AG08396 (cell line): ENCODE measurements at places on chromosomes 13 and 19.

GRCh38 chr13:31199527-31199848 lies 287 bp upstream of the B3GLCT start:
- no peak for DNase-seq

GRCh38 chr13:94967183-94968039 lies 255.1 kb upstream of the SOX21 start:
- DNase-seq: peak; percentile 52

- no peak for DNase-seq
These were observed 3.8 kb upstream of the FGF14 start for GRCh38 chr13:102405499-102406100.

- DNase-seq: no peak
These were observed 53.7 kb upstream of the MAB21L1 start for GRCh38 chr13:35530147-35530546.

DNA sequence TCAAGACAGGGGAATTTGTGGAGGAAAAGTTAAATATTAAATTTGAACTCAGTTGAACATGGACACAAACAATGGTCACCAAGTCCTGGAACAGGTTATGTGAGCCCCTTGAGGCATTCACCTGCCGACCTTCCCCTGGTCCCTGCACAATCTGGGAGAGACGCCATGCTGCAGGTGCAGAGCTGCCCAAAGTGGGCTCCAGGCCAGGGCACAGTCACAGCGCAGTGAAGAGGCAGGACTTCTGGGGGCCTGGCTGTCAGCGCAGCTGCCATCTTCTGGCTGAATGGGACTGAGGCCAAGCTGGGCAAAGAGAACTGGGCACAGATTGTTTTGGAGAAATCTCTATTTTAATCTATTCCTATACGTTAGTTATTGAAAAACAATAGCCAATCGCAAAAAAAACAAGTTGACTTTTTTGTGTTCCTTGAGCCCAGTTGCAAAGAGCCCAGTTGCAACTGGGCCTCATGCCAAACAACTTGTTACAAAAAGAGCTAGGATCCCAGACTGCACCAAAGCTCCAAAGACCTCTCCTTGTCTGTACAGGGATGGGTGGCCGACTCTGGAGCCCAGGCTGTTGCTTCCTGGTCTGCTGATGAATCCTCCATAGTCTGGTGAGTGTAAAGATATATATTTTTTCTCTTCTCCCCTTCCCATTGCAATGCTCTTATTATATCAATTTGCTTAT lies 1.2 kb upstream of the ZNF626 start:
- no peak for DNase-seq

- DNase-seq: no peak
These were observed 574.1 kb downstream of the LMO7 start for GRCh38 chr13:76210262-76210661.

DNA sequence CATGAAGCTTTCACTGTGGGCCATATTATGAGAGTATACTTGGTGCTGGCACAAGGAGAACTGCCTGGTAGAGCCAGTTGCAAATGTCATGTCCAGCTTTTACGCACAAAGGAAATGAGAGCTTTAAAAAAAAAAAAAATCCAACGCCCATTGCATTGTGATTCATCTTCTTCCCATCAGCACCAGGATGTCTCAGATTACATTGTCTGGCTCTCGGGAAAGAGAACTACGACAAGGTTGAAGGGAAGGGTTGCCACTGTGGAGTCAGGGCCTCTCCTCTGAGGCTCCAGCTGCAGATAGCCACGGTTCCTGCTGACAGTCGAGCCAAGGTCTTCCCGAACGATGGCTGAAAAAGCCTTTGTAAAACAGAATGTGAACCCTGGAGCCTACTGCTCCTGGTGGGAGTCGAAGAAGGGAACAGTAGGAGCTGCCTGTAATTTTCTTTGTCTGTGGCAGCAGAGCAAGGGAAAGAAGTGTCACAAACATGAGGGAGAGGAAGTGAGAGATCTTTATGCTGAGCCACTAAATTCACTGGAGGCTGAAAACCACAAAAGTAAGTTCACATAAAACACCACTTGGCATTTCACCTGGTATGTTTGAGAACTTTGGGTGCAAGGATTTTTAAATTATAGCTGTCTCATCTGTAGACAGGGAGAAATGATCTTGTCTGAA lies 704.7 kb downstream of the DIAPH3 start:
- no peak for DNase-seq

GRCh38 chr13:30235216-30235615 lies 72.1 kb downstream of the KATNAL1 start:
- DNase-seq: no peak

GRCh38 chr13:99830931-99831330 lies 140.6 kb downstream of the ZIC5 start:
- DNase-seq: no peak

DNA sequence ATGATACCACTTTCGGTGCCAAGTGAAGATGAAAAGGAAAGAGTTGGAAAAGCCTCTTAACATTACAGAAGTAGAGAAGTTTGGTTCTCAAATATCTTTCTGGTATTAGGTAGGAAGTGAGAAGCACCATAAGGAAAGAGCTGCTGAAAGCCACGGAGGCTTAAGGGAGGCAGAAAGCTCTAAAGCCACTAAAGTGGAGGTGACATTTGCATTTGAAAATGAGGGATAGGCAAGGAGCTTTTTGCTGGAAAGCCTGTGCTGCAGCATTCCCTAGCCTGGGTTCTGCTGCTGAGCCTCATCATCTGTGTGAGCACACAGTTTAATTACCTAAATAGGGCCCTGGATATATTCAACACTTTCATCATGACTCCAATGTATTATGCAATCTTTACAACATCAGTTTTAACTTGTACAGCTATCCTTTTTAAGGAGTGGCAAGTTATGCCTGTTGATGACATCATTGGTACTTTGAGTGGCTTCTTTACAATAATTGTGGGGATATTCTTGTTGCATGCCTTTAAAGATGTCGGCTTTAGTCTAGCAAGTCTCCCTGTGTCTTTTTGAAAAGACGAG lies 315.4 kb downstream of the RBM26 start:
- no peak for DNase-seq

- peak; percentile 49 for DNase-seq
These were observed at the start of gene USP12 for GRCh38 chr13:27171244-27171826. TSS of gene USP12 (minus strand) at chr13:27171811. CDS start at chr13:27171639, 172 bp downstream.

DNA sequence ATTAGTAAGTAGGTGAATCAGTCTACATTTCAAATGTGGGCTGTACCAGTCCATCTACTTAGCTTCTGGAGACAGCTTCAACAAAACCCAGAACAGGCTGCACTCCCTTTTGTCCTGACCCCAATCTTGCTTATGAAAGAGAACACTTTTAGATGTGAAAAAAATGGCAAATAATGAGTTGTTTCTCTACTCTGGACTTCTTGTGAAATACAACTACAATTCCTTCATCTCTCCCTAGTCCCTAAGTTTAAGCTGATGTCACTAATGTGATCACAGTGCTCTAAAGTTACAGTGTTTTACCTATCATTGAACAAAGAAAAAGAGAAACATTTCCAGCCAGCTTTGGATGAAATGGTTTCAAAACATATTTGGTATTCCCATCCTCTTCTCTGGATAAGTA lies 183.9 kb downstream of the LHFPL6 start:
- DNase-seq: no peak

GRCh38 chr13:63041640-63042414 lies 1626.2 kb upstream of the PCDH20 start:
- no peak for DNase-seq

DNA sequence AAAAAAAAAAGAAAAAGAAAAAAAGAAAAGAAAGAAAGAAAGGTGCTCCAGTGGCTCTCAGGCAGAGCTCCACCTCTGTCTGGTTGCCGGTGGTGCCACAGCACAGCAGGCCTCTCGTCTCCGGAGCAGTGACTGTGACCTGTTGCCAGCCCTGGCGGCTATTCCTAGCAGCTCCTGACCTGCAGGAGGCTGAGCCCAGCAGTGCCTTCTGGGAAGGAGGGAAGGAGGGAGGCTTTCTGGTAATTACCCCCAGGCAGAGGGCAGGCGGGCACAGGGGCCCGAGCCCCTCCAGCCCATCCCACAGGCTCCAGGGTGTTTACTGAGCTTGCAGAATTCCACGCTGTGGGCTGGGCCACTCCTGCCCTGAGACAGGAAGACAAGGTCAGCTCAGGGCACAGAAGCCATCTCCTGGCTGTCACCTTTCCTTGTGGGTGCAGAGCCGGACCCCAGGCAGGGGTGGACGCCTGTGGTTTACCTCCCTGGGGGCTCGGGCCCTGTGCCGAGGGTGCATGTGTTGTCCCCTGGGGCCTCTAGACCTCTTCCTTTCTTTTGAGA lies 77.9 kb downstream of the GNG7 start:
- DNase-seq: no peak

GRCh38 chr13:90184355-90184754 lies 1163.1 kb upstream of the MIR17HG start:
- no peak for DNase-seq

DNA sequence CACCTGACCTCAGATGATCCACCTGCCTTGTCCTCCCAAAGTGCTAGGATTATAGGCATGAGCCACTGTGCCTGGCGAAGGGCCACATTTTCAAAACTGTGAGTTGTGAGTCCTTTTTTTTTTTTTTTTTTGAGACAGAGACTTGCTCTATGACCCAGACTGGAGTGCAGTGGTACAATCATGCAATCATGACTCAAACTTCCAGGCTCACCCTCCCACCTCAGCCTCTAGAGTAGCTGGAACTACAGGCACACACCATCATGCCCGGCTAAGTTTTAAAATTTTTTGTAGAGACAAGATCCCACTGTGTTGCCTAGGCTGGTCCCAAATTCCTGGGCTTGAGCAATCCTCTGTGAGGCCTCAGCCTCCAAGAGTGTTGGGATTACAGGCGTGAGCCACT lies 3.8 kb upstream of the MYPOP start:
- no peak for DNase-seq

DNA sequence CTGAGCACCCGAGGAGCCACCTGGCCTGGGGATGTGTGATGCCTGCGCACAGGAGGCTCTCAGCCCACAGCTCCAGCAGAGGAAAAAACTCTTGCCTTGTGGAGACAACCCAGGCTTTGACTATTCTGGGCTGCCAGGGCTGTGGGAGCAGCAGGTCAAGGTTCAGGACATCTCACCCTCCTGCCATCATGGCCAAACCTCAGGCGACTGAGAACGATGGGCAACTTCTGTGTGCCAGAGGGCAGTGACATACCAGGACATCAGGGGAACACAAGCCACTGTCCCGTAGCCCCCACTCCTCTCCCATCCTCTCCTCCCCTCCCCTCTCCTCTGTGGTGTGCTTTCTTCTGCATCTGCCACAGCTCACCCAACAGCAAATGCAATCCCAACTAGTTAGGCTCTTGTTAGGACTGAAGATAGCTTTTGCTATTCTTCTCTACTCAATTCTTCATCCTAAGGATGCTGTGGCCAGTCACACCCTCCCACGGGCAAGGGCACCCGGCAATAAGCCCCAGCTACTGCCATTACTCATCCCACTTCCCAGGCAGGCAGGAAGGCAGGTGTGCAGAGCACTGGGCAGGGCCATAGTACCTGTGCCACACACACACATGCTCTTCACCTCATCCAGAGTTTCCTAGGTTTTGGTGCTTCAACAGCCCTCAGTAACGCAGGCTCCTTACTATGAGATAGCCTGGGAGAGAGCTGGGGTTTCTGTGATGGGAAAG lies 16.8 kb downstream of the ELL start:
- no peak for DNase-seq

DNA sequence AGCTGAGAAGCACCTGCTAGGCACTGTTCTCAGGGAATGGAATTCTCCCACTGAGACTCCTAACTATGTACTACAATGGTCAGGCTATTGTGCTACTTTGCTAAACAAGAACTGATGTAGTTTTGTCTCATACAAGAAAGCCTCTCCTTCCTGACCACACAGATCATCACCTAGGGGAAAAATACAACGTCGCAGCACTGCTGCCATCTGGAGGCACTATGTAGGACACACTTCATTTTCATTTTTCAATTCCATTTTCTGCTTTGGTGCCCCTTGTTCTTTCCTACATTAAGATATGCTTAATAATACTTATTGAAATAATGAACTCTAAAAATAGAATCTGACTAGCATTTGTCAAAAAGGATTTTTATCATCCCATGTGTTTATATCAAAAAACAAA lies 21.1 kb downstream of the PROSER1 start:
- peak; percentile 39 for DNase-seq

- no peak for DNase-seq
These were observed 59.0 kb downstream of the COLGALT1 start for GRCh38 chr19:17614476-17614875.

DNA sequence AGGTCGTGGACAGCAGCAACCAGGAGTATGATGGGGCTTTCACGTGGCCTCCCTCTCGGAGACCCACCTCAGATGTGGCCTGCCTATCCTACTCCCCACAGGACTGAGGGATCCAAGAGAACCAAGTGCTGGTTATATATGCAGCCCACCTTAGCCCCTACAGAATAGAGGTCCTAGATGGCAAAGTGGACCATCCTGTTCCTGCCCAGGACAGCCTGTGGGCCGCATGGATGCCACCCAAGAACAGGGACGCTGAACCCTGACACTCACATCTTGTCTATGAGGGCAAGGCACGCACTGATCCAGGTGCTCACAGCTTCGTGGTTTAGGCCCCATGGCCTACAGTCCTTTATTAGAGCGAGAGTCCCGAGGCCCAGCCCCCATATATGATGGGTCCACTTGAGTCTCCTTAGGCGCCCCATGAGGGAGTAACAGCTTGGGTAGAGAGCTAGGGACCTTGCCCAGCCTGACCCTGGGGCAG lies 1.5 kb upstream of the SLC27A5 start:
- DNase-seq: no peak

DNA sequence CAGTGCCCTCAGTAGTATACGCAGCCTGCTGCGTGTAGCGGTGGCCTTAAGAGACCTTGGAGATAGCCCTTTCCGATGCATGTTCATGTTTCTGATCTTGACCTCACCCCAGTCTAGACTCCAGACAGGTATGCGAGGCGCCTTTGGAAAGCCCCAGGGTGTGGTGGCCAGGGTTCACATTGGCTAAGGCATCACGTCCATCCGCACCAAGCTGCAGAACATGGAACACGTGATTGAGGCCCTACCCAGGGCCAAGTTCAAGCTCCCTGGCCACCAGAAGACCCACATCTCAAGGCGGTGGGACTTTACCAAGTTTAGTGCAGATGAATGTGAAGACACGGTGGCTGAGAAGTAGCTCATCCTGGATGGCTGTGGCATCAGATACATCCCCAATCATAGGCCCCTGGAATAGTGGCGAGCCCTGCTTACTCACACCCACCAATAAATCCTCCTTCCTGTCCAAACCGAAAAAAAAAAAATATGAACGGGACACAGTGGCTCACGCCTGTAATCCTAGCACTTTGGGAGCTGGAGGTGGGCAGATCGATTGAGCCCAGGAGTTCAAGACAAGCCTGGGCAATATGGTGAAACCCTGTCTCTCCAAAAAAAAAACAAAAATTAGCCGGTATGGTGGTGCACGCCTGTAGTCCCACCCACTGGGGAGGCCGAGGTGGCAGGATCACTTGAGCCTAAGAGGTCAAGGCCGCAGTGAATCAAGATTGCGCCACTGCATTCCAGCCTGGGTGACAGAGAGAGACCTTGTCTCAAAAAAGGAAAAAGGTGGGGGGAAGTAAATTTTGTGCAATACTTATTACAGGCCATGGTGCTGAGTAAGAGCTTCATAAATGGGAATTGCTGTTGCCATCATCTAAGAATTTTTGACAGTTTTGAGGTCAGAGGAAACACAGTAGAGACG lies 12.4 kb upstream of the CBLC start:
- DNase-seq: no peak
